Kidney epithelial cell (primary cell): ENCODE measurements at places on chromosomes 2 and 18.

DNA sequence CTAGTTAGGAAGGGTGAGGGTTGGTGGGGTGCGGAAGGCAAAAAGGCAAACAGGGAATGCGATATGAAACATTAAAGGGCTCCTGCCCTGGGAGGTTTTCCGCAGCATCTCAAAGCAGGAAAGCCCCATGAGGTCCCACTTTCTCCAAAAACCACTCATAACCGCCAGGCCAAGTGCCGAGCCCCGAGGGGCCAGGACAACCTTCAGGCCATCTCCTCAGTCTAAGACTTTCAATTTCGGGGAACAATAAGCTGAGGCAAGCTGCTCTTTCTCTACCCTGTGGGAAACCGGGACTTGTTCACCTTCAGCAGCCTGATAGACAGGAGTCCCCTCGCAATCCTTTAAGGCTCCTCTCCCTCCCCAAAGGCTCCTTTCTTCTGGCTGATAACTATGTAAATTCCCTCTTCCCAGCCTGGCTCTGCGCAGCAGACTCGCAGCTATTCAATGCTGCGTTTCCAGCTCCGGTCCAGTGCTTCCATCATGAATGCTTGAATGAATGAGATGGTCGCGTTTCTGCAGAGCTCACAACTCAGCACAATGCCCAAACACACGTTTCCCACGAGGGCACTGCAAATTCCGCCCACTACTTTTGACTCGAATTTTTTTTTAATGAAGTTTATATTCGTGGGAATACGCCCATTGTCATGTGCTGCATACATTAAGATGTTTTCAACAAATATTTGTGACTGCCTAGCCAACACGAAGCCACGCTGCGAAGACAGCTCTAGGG is 1.4 kb downstream of the LAMA1 start:
- peak; percentile 5 for DNase-seq

- no peak for DNase-seq
Observed at GRCh38 chr2:36818542-36818941, 122.0 kb downstream of the VIT start.

GRCh38 chr18:23135550-23136325 is 453 bp downstream of the CABLES1 start:
- DNase-seq, result no peak

DNA sequence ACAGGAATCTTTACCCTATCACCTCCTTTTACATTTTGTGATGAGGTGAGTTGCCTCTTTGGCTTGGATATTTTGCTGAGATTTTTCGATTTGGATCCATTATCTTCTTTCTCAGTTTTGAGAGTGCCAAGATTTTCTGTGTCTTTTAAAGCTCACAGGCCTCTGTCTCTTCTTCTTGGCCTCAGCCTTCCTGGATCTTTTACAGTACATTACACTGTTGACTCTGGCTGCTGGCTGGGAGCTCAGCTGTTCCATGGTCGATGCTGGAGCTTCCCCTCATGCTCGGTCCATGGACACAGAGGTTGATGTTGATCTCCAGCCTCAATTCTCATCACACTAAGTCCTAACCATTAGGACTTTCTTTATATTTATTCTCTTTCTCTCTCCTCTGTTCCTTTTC is 332.8 kb upstream of the UBE2E3 start:
- DNase-seq, result no peak

DNA sequence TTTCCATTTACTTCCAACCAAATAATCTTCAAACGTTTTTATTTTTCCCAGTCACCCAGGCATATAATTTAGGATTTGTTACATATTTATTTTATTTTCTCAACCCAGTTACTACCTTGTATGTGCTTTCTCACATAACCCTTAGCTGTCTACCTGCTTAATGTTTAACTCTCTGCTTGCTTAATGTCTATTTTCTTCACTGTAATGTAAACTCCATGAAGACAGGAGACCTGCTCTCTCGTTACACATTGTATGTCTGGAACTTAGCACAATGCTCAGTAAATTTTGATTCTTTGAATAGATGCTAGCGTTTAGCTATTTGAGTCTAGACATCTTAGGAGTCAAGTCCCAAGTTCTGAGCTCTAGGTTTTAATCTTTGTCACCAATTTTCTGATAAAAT is 70.2 kb downstream of the RBBP8 start:
- DNase-seq, result no peak

DNA sequence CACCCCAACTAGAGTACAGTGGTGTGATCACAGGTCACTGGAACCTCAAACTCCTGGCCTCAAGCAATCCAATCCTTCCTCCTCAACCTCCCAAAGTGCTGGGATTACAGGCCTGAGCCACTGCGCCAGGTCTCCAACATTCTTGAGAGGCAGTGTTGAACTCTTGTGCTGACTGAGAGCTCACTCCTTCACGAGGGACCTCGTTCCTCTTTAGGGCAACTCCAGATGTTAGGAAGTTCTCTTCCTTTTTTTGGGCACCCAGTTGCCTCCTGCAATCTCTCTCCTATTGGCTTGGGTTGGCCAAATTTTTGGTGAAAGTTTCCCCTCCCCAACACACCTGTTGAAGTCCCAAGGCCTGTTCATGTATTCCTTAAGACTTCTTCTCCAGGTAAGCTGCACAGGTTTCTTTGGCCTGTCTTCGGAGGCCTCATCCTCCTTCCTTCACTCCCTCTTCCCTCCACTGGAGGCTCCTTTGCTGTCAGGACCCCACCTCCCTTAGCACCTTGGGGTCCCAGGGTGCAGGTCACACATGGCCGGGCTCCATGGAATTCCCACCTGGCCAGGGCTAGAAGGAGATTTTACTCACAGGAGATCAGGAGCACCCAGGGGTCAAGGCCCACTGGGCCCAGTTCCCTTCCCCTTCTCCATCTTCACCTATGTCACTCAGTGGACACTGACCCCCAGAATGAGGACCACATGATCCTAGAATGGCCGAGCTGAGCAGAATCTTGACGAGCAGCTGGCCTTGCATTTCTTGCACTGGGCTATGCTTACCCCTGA is 94.6 kb upstream of the SMAD2 start:
- DNase-seq, result no peak

DNA sequence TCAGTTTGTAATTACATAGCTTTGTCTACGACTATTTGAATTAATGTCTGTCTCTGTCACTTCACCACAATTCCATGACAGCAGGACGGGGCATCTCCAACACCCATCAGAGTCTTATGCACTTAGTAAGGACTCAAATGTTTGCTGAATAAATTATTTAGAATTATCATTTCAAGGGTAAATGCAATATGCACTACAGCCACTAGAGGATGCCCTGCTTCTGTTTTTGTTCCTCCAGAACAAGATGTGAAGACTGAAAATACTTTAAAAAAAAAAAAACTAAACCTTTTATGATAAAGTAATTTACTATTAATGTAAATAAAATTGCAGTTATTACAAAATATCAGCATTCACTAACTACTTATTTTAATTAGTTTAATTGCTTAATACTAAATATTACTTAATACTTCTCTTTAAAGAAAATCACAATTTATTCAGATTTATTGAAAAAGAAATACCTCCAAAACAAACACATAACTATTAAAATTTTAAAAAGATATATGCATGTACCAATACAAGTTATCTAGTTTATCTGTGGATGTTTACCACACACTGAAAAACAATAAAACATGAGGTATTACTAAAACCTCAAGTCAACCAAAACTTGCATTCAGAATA is 3.2 kb downstream of the PIGN start:
- DNase-seq, result no peak

DNA sequence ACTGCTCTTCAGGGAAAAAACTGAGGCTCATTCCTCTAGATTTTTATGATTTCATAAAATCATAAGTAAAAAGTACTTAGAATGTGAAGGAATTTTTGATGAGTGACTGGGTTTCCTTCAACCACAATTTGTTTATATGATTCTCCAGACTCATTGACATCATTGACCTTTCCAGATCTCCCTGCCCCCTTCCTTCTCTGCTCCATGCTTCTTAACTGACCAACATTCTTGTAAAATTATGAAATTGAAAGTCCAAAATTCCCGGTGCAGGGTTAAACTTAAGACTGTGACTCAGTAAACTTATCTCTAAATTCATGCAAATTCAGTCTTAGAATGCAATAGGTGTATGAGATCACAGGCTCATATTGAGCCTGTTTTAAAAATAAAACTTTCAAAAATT is 648.9 kb downstream of the TDRD15 start:
- DNase-seq, result no peak

DNA sequence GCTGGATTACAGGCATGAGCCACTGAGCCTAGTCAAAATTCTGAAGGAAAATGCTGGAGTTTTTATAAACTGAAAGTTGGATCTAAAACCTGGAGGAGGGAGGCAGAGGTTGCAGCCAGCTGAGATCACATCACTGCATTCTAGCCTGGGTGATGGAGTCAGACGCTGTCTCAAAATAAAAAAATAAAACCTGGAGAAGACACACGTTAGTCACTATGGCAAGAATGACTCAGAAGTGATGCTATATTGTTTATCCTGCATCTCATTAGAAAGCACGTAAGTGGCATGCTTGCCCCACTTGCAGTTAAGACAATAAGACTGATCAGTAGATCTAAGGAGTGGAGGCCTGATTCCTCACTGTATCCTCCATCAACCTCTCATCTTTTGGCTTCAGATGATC is 106.6 kb upstream of the STON1 start:
- peak; percentile 60 for DNase-seq

GRCh38 chr18:6604573-6604941 is 125.0 kb upstream of the ARHGAP28 start:
- DNase-seq, result no peak
